ENCODE measurements at places on chromosomes 13 and 19.

- DNase-seq: no peak
These were observed 35.1 kb downstream of the RASA3 start for GRCh38 chr13:114097212-114097892.

- no peak for DNase-seq
These were observed 11.7 kb downstream of the KCNRG start for GRCh38 chr13:50026788-50027473.

GRCh38 chr13:106373304-106373988, 162.0 kb downstream of the EFNB2 start:
- no peak for DNase-seq

GRCh38 chr13:113297370-113298042, 467 bp downstream of the LAMP1 start:
- no peak for DNase-seq

- no peak for DNase-seq
These were observed 467.2 kb downstream of the ITGBL1 start for GRCh38 chr13:101919541-101920181.

DNA sequence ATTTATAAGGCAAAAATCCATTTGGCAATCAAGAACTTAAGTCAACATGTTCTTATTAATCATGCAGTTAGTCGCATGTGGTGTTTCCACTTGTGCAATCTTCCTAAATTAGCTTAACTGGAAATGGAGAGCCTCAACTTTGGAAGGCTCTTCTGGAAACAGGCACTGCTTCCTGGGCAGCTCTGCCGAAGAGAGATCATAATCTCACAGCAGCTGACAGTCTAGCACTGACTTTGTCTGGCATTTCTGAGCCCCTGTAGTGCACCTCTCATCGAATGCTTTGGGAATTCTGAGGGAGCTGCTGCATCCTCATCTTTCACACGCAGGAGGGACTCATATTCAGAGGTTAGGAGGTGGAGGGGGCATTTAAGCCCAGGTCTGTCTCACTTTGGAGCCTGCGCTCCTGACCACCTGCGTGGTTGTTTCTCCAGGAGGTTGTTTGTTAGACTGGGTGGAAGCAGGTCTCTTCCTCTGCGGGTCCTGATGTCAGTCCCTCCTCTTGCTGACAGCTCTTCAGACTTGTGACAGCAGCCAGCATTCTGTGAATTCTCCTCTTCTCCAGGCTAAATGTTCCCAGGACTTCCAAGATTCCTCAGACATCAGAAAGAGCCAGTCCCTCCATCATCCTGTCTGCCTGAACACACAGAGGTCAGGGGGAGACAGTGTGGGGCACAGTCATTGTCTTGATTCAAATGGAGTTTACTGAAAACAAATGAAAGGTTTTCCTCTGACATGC, 100.4 kb upstream of the GJB6 start:
- DNase-seq: no peak

DNA sequence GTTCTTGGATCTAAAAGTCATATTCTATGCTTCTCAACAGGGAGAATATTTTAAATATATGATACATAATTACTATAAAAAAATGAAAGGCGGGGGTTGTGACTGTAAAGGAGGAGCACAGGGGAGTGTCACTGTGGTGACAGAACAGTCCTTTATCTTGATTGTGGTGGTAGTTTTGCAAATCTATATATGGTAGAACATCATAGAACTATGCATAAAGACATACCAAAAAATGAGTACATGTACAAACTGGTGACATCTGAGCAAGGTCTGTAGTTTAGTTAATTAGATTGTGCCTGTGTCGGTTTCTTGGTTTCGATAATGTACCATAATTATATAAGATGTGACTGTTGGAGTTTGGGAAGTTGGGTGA, 38.7 kb upstream of the GARRE1 start:
- no peak for DNase-seq

GRCh38 chr13:112729408-112729807, 39.6 kb downstream of the ATP11A start:
- DNase-seq: no peak

DNA sequence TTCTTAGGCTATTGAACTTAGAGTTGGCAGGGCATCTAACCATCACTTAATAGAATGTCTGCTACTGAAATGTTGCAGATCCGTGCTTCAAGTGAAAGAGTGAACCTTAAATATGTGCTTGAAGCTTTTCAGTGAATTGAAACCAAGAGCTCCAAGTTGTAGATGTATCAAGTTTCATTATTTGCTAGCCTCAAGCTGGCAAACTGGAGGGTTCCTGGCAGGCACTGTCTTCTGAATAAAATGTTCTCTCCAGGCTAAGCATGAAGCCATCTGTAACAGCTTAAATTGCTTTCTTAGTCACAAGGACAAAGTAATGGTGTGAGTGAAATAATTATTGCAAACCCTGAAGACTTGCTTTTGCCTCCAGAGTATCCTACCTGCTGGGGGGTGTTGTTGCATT, 415.0 kb upstream of the SPRY2 start:
- DNase-seq: no peak

- DNase-seq: no peak
These were observed 24.5 kb upstream of the CYSLTR2 start for GRCh38 chr13:48629277-48629676.

GRCh38 chr19:29417048-29417447, 108.7 kb upstream of the VSTM2B start:
- DNase-seq: no peak

- no peak for DNase-seq
These were observed 784 bp downstream of the BCL3 start for GRCh38 chr19:44749292-44749691.

DNA sequence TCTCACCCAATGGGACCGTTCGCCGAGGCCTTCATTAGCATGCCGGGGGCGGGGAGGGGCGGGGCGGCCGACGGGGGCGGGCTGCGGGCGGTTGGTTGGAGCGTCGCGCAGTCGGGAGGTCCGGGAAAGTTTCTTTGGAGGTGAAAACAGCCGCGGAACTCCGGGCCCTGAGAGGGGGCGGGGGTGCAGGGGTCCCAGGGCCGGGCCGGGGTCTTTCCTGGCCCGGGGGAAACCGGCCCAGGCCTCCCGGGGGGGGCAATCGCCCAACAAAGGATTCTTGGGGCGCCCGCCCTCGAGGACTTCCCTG, at the start of gene HMG20B:
TSS of gene HMG20B (plus strand) at position 90 of the 307 bp plus-strand sequence. CDS start 366 bp downstream, outside the sequence.
- no peak for DNase-seq

DNA sequence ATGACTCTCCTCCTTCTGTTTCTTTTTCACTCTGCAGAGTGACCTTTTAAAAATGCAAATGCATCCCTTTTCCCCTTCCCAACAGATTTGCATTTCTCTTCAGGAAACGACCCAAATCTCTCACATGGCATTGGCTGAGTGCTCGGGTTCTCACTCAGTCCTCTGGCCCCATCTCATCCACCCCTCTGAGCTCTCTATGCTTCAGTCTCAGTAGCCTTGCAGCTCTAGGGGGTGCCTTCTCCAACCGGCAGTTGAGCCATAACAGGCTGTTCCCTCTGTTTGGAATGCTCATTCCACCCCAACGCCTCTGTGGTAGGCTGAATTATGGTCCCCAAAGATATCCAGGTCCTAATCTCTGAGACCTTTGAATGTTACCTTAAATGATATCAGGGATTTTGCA, 78.2 kb downstream of the AKAP11 start:
- no peak for DNase-seq

DNA sequence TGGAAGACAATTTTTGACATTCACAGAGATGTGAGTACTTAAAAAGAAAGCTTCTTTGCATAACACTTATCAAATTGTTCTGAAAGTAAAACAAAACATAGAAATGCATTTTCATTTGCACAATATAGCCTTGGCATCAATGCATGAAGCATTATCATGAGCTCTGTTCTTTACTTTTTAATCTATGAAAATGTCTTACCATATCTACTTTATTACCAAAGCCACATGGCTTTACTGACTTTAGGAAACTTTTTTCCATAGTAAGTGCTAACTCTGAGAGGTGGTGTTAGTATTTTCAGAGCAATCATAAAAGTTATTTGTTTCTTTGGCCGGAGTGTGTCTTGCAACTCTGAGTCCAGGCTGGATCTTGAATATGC, 10.5 kb downstream of the TNFRSF19 start:
- DNase-seq: no peak

DNA sequence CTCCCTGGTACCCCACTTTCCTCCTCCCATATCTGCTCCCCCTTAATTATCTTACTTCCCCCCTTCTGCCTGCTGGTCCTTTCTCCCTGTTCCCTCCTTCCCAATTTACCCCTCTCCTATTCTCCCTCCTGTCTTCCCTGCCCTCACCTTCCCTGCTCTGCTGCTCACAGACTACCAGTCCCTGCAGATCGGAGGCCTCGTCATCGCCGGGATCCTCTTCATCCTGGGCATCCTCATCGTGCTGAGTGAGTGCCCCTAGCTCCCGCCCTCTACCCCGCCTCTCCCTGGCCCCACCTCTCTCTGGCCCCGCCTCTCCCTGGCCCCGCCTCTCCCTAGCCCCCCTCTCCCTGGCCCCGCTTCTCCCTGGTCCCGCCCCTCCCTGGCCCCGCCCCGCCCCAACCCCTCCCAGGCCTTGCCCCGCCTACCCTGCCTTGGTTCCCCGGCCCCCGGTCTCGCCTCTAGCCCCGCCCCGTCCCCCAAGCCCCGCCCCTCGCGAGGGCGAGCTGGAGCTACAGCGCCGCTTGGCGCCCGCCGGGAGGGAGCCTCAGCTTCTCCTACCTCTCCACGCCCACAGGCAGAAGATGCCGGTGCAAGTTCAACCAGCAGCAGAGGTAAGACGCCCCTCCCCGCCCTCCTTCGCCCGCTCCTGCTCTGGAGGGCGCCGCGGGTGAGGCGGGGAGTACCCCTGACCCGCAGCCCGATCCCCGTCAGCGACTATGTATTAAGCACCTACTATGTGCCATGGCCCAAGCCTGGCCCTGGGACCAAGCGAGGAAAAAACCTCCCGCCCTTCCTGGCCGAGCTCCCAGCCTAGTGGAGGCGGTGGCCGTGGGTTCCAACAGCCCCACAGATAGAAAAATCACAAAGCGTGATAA, 1.9 kb upstream of the FXYD7 start:
- peak; percentile 99 for DNase-seq

DNA sequence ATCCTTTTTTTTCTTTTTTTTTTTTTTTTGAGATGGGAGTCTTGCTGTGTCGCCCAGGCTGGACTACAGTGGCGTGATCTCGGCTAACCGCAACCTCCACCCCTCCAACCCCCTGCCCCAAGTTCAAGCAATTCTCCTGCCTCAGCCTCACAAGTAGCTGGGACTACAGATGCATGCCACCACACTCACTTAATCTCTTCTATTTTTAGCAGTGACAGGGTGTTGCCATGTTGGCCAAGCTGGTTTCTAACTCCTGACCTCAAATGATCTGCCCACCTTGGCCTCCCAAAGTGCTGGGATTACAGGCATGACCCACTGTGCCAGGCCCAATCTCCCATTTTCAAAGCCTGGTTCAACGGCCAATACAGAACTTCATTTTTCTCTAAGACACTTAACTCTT, 9.1 kb downstream of the FOXO1 start:
- no peak for DNase-seq

DNA sequence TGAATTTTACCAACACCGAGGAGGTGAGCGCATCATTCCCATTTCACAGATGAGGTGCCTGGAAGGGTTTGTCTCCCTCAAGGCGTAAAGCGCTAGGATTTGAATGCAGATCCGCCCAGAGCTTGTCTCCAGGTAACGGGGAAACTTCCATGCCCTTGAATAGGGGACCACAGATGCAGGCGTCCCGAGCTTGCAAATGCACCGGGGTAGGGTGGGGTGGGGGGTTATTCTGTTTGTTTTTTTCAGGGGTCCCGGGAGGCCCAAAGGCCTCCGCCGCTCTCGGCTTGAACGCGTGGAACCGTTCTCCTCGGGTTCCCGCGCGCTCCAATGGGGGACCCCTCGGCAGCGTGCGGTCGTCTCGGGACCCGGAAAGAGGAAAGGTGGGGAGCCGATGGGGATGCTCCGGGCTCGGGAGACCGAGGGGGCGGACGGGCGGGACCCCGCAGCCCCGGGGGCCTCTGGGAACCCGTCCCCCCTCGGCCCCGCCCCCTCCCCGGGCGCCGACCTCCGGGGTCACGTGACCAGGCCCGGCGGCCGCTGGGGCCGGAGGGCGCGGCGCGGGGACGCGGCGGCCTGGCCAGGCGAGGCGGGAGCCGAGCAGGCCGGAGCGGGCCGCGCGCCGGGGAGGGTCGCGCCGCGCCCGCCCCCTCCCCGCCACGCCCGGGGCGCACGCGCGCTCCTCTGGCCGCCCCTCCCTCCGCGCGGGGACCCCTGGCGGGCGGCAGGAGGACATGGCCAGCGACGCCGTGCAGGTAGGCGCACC, at the start of gene PKN1:
TSS of gene PKN1 (plus strand) at position 516 of the 763 bp plus-strand sequence. CDS start at position 732, 216 bp downstream.
- DNase-seq: peak; percentile 41

GRCh38 chr19:48990400-48990799, 2.7 kb downstream of the GYS1 start:
- DNase-seq: no peak

DNA sequence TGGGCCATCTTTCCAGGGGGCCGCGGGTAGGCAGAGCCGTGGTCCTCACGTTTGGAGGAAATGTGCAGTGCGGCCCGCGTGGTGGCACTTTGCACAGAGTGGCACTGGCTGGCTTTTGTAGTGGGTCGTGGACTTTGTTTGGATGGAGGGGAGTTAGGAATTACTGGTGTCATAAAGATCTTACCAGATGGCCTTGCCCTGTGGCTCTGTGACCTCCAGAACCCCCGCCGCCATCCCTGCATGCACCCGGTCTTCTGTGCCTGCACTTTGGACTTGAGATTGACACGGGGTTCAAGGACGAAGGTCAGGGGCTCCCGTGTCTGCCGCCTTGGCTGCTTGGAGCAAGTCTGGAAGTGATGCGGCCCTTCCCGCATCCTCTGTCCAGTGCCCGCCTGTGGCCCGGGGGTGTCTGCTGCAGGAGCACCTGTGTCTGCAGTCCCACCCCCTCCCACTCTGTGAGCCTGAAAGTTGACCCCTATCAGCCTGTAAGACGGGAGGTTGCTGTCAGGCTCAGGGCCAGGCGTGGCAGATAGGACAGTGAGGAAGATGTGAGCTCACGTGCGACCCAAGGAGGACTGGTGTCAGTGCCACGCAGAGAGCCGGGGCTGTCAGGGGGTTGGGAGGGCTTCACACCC, 2.2 kb downstream of the GNA11 start:
- DNase-seq: no peak

GRCh38 chr13:58151452-58151851, 519.9 kb downstream of the PCDH17 start:
- DNase-seq: no peak

- no peak for DNase-seq
These were observed 2.1 kb downstream of the ZNF91 start for GRCh38 chr19:23393121-23393520.

- no peak for DNase-seq
These were observed 27.3 kb upstream of the LDLR start for GRCh38 chr19:11061952-11062351.
